NCI-H1436 treated with DMSO at 0.1 percent for 48 hours (cell line): ENCODE measurements at places on chromosomes 1 and 21.

- DNase-seq: peak; percentile 10
Observed at GRCh38 chr1:8202182-8202905, 115.6 kb upstream of the SLC45A1 start.

- no peak for DNase-seq
Observed at GRCh38 chr1:236515443-236515958, 8.3 kb upstream of the LGALS8 start.

DNA sequence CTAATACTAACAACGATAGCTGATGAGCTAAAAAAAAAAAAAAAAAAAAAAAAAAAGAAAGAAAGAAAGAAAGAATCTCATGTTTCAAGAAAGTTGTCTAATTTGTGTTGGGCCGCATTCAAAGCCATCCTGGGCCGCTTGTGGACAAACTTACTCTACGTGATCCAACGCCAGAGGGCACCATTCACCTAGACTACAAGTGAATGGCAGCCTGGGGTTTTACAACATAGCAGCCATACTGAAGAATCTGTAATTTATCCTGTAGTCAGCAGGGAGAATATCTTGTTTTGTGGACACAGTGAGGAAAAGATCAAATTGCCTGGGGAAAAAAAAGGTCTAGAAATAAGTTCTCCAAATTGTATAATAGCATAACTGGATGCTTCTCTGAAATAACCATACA lies 47.0 kb downstream of the CYP2J2 start:
- DNase-seq: no peak

DNA sequence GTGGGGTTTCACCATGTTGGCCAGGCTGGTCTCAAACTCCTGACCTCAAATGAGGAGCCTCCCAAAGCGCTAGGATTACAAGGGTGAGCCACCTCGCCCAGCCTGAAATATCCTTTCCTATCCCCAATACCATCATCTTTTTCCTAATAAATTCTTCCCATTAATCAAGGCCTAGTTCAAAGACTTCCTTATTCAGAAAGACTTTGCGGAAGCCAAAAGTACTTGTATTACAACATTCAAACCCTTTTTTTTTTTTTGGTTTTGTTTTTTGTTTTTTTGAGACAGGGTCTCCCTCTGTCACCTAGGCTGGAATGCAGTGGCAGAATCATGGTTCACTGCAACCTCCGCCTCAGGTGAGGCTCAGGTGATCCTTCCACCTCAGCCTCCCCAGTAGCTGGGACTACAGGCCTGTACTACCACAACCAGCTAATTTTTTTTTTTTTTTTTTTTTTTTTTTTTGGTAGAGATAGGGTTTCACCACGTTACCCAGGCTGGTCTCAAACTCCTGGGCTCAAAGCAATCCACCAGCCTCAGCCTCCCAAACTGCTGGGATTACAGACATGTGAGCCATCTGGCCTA lies 7.6 kb downstream of the SLC19A2 start:
- DNase-seq: no peak

GRCh38 chr1:160325252-160325651 lies 17.8 kb downstream of the COPA start:
- peak; percentile 49 for DNase-seq
